Neural progenitor cell (in vitro differentiated cells): ENCODE measurements at places on chromosomes 13 and 19. TPM values are rescaled to one million over a fixed set of nuclear protein-coding genes. Genes with fewer than 3 reads are reported as not detected.

DNA sequence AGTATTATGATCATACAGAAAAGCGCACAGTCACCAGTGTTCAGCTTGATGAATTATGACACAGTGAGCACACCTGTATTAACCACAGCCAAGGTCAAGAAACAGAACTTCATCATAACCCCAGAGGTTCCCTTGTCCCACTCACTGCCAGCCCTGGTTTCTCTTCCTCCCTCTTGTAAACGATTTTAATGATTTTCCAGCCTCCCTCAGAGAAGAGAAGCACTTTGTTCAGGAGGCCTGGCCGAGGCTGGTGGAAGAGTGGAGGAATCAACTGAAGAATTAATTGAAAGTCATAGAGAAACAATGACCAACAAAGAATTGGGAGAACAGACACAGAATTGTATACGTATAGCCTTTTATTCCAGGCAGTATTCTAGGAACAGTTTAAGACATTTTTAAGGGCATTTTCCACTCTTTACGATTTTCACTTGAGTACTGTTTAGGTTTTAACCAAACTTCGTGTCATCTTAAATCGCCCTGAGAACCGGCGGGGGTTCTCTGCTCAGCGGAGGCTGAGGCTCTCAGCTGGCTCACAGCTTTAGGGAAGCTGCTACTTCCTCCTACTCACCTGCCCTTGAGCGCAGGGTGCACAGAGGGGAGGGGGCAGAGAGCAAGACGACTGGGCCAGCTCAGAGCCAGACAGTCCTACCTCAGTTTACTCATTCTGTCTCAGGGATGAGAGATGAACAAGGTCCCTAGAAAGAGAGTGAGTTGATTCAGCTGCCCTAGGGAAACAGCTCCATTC, 108.6 kb downstream of the AKAP11 start:
- DNase-seq, result no peak

DNA sequence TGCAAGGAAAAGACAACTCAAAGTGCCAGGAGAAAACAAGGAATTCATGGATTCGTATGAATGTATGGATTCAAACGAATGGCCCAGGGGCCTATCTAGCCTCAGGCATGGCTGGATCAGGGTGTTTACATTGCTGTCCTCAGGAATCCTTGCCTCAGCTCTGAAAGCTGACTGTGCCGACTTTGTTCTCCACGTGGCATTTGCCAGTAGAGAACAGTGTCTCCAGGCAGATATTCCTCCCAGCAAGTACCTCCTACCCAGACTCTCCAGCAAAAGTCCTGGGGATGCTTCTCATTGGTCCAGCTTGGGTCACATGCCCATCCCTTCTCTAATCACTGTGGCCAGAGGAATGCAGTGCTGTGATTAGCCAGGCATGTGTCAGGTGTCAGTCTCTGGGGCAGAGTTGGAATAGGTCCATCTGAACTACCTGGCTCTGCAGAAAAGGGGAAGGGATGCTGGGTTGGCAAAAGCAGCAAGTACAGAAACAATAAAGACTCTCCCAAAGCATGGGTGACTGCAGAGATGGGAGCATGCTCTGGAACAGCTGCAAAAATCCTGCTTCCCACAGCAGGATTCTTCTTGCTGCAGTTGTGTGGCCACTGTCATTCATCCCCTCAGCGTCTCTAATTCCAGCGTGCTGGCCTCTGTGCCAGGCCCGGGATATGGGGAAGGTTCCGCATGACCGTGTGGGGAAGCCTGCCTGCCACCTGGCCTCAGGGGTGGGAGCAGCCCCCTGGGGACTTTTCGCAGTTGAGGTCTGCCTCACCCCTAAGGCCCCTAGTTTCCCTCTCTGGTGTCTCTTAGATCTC, 30.0 kb downstream of the CCNE1 start:
- DNase-seq, result peak; percentile 53

DNA sequence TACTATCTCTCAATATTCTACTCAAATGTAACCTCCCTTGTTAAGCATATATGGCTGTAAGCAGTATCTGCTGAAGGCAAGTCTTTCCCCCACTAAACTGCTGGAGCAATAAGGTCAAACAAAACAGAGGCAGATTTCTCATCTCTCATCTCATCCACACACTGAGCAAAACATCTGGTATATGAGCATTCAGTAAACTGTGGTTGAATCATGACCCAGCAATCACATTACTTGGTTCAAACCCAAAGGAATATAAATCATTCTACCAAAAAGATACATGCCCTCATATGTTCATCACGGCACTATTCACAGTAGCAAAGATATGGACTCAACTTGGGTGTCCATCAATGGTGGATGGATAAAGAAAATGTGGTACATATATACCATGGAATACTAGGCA, 344.4 kb downstream of the SUCLA2 start:
- no peak for DNase-seq

- no peak for DNase-seq
Measured at GRCh38 chr13:29567411-29567810, 28.1 kb downstream of the SLC7A1 start.

- DNase-seq, result no peak
Measured at GRCh38 chr13:27120011-27120410, 51.6 kb downstream of the USP12 start.

DNA sequence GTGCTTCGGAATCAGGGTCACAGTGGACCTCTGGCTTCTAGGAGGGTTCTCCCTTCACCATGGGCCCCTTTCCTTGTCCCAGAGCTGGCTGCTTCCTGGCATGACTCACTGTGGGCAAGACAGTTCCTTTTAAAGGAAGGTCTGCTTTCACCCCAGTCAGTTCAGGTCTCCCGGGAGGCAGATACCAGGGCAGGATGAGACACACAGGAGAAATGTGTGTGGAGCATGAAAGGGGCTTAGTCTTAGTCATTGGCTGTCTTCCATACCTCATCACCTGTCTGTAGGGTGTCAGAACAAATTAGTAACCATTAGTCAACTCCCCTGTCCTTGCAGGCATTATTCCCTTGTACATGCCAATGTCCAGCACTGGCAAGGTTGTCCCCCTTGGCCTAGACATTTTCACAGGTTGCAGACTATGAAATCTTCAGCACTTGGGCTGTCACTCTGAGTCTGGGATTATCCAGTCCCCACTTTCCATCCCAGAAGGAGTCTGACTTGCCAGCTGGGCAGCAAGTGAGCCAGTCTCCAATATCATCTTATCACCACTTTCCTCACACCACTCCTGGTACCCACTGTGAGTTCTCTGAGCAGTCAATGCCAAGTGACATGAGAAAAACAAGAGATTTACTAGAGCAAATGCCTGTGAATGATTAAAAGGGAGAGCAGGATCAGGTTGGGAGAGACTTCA, 76.8 kb upstream of the MEDAG start:
- no peak for DNase-seq

- DNase-seq, result no peak
Measured at GRCh38 chr13:23670793-23671192, 100.6 kb downstream of the TNFRSF19 start.

GRCh38 chr13:114099918-114100445, 32.4 kb downstream of the RASA3 start:
- peak; percentile 87 for DNase-seq

- no peak for DNase-seq
Measured at GRCh38 chr19:42303101-42303464, 659 bp upstream of the PAFAH1B3 start.

DNA sequence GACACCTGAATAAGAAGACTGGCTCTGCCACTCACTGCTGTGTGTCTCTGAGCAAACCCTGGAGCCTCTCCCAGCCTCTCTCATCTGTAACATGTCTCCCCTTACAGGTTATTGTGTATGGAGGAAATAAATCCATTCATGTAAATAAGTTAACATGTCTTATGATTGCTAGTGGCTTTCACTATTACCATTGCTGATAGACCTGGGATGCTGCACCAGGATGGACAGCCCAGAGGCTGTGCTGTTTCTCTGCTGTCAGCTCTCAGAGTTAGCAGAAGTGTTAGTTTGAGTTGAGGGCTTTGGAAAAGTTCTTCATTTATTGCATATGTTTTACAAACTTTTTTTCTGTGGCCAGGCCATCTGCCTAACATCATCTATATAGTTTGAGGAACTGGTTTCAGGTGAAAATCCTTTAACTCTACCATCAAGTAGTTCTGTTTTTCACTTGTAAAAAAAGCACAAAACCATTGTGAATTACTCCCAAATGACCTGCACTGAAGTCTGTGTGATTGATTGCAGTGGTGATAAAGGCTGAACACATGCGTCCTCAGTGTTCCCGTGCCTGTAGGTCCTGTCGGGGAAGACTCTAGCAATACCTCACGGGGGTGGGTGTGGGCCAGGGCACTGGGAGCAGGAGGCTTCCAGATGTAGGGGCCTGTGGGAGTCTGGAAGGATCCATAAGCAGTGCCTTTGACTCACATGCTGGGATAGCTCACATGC, 24.6 kb downstream of the MPHOSPH8 start:
- DNase-seq, result no peak

DNA sequence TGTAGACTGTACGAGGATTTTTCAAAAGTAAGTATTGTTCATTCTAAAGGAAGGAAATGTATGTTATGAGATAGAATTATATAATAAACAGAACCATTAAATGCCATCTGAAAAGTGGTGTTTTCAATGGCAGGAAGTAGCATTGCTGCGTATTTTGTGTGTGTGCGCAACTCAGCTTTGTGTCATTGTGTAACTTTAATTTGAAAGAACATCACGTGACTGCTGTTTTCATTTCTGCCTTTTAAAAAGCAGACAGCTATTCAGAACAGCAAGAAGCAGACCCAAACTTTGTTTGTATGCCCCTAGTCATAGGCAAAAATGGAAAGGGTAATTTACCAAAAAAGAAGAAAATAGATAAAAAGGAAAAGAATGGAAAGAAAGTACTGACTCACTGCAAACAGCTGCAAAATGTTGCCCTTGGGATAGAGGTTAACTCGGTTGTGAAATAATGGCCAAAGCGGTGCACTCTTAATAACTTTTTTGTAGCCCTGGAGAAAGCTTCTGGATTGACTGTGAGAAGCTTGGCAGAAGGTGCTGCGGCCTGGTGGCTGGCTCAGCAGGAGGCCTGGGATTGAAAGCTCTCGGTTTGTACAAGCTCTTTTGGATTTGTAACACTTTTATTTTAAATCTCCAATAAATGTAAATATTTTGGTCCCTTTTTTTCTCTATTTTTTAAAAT, 97.3 kb downstream of the GGACT start:
- no peak for DNase-seq

- peak; percentile 70 for DNase-seq
Measured at GRCh38 chr19:27974082-27974513, 1238.9 kb downstream of the UQCRFS1 start.

DNA sequence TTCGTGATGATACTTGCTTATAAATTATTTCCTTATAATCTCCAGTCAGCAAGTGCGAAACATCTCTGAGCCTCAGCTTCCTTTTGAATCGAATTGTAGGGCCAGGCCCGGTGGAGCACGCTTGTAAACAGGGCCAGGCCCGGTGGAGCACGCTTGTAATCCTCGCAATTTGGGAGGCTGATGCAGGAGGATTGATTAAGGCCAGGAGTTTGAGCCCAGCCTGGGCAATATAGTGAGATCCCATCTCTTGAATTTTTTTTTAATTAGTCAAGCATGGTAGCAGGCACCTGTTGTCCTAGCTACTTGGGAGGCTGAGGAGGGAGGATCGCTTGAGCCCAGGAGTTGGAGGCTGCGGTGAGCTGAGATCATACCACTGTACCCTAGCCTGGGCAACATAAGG, 116.2 kb upstream of the MCF2L start:
- no peak for DNase-seq

GRCh38 chr13:74037762-74038161, 96.4 kb downstream of the KLF12 start:
- no peak for DNase-seq

GRCh38 chr13:95809429-95809828, 132.5 kb downstream of the DNAJC3 start:
- DNase-seq, result peak; percentile 15

DNA sequence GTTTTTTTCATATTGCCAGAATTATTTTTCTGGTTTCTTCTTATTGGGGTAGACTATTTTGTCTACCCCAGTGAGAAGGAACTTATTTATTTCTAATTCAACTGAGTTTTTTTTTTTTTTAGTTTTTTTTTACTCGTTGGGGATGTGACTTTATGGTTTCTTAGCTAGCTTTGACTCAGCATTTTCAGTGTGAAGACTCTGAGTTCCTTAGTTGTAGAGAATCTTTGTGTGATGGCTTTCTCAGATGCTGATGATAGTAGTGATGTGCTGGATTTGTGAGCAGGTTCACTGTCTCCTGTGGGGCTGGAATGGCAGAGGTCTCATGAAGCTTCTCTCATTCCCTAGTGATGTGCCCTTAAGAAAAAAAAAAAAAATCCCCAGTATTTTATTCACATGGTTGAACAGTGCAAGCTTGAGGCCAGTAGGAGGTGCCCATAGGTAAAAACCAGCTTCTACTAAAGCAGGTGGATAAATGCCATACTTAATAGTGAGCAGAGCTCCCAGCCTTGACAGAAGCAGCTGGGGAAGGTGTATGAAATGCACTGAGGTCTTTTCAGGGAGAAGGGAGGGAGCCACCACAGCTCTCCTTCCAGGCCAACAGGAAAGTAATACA, 106.2 kb upstream of the KLF5 start:
- no peak for DNase-seq

DNA sequence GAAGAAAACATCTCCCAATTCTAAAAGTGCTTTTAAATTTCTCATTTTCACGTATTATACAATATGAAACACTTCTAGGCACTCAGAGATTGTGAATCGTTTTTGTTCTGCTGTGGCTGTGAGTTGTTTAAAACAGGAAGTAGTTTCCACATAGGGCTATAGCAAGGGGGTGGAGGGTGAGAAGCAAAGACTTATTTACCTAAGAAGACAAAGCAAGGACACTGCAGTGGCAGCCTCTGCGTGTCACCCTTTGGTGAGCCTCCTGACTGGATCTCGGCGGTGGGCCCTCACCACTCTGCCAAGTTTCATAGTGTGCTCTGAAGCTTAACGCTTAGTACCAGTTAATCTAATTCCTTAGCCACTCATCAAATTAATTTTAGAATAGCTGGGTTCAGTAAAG, 56.8 kb downstream of the TNFSF13B start:
- no peak for DNase-seq

- DNase-seq, result peak; percentile 35
Measured at GRCh38 chr19:10544242-10544752, 593 bp downstream of the ATG4D start.

- no peak for DNase-seq
Measured at GRCh38 chr13:23915308-23915707, 18.0 kb upstream of the C1QTNF9B start.

GRCh38 chr13:47215736-47216135, 318.9 kb upstream of the HTR2A start:
- no peak for DNase-seq

GRCh38 chr19:24140099-24140498, 53.1 kb downstream of the ZNF254 start:
- no peak for DNase-seq

- no peak for DNase-seq
Measured at GRCh38 chr19:48480183-48480557, 11.0 kb downstream of the CYTH2 start.

GRCh38 chr13:20171364-20171763, 10.5 kb upstream of the GJA3 start:
- peak; percentile 38 for DNase-seq

EID2 gene
- 20.0 and 23.5 TPM in 2 replicates for total RNA-seq

GNG7 gene
- total RNA-seq, result 7.0 and 9.6 TPM in 2 replicates

OR4F17 gene
- total RNA-seq, result not detected in 2 replicates

LRG1 gene
- total RNA-seq, result 0.19 TPM in 1 of 2 replicates, not detected in the other

NR2F6 gene
- 14.3 and 67.0 TPM in 2 replicates for total RNA-seq

PIP5K1C gene
- total RNA-seq, result 8.6 and 26.6 TPM in 2 replicates
